ENCODE measurements at places on chromosomes 2 and 18.

DNA sequence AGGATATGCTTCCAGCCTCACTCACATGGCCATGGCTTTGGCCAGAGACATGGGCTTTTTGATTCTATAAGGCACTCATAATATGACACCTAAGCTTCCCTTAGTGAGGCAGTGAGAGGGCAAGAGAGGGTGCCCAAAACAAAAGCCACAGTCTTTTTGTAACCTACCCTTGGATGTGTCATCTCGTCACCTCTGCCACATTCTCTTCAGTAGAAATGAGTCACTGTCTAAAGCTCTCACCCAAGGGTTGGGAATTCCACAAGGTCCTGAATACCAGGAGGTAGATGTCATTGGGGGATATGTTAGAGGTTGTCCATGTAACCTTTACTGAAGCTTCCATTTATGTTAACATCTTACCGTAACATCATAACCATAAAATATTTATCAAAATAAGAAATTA, 108.4 kb downstream of the ALMS1 start:
- DNase-seq: peak; percentile 10

- DNase-seq: no peak
These were observed 23.0 kb downstream of the VPS4B start for GRCh38 chr18:63399300-63399699.

- DNase-seq: peak; percentile 4
These were observed 101.7 kb upstream of the TFCP2L1 start for GRCh38 chr2:121386707-121387106.

DNA sequence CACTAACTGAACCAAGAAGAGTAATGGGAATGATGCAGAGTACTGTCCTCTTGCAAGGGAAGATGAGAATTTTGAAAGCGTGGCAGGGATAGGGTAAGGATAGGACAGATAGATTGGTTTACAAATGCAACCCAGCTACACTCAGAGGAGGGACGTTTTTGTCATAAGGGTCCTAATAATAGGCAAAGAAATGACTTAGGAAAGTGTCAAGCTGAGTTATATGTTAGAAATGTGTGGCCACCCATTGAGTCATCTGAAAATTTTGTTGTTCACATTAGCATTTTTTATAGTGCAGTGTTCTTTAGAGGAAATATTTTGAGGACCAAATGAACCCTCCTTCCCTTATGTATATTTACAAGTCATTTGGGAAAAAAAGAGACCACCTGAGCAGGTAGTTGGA, 137.5 kb downstream of the PHLPP1 start:
- DNase-seq: no peak

DNA sequence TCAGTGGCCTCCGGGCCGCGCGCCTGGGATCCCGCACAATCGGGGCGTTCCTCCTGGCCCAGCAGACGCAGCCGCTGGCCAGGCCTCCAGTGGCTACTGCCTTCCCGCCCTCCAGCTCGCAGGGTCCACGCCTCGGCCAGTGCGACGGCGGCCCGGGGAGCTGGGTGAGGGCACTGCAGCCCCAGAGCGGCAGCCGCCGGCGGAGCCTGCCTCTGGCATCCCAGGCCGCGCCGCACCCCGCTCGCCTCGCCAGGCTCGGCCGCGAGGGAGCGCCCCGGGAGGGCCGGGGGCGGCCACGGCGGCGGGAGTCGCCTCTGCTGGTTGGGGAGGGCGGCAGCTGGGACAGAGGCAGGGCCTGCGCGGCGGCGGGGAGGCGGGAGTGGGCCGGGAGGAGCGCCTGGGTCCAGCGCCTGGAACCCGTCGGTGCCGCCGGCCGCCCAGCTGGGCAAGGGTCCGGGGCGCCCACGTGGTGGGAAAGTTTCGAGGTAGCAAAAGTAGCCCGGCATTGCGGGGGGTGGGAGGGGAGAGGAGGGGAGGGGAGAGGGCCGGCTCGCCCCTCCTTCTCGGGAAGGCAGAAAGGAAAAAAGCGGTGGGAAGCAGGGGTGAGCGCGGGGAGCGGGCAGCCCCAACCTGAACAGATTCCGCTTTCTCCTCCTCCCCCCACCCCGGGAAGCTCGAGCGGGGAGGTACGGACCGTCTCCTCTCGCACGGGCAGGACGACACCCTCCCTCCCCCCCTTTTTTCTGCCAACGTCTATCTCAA, 1.5 kb upstream of the INHBB start:
- DNase-seq: no peak

DNA sequence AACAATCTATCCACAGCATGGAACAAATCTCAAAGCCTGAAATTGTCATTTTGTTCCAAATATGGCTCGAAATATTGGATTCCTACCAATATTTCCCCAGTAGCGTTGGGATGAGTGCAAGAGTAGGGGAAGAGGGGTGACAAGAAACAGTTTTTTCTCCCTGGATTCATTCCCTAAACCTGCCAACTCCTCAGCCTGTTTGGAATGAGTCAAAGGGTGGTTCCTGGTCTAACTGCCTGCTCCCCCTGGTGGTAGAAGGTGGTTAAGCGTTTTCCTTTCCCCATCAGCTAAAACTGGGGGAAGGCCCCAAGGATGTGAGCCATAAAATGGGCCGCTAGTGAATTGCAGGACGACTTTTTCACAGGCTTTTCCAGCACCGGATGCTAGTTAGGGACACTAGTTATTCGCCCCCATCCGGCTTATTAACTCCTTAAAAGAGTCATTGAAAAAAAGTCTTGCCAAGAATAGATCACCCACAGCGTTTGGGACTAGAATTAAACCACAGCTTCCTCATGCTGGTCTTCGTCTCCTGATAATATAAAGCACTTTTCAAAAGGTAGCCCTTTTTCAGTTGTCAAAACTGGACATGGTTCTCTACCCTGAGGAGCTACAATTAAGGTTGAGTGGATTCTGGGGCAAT, 72.5 kb downstream of the DHRS9 start:
- DNase-seq: peak; percentile 66

GRCh38 chr18:8706791-8707555, 1.6 kb downstream of the MTCL1 start:
- no peak for DNase-seq

DNA sequence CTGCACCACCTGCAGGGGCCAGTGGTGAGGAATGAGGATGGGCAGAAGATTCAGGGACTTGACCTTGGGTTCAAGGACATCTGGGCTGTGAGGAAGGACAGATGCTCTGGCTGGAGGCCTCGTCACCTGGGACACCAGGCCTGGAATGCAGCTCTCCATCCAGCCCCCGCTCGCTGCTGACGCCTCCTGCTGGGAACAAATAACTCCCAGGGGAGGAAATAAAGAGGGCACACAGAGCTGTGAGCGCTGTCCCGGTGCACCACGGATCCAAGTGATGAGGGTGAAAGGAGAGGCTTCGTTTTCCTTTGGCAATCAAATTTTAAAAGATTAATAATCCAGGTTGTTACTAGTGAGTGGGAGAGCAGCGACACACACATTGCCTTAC, 368.0 kb upstream of the MYT1L start:
- DNase-seq: no peak

DNA sequence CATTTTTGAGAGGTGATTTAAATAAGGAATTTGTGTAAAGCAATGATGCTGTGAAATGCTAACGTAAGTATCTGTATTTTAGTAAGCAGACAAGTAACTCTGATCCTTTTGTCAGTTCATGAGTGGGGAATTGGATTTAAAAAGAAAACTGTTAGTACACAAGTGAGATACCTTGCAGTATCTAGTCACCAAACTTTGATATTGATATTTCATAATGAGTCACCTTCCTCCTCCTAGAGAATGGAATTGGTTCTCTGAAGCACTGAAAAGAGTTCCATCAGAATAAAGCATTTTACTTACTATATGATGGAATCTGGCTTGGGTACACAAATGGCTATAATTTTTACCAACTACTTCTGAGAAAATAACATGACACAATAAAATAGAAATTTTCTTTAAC, 232.2 kb downstream of the ZNF804A start:
- no peak for DNase-seq

- DNase-seq: no peak
These were observed 11.6 kb downstream of the PDE6D start for GRCh38 chr2:231769170-231770136.

GRCh38 chr2:154740361-154740760, 41.9 kb downstream of the KCNJ3 start:
- no peak for DNase-seq

DNA sequence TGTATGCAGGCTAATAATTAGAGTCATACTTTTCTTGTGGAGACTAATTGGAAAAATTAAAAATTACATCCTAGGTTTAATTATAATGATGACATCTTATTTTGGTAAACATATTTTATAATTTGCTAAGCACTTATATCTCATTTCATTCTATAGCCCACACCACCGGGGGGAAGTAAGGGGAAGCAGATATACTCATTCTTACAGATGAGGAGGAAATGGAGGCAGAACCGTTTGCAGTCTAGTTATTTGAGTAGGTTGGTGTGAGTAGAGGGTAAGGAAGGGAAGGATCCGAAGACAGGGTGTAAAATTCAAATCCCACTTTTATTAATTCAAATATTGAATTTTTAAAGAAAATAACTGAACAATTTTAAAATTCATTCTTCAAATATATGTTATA, 3.7 kb downstream of the ITGAV start:
- DNase-seq: no peak

GRCh38 chr2:98357849-98358248, 11.6 kb downstream of the CNGA3 start:
- DNase-seq: no peak

GRCh38 chr2:218517434-218518206, 50.5 kb downstream of the USP37 start:
- DNase-seq: peak; percentile 59

DNA sequence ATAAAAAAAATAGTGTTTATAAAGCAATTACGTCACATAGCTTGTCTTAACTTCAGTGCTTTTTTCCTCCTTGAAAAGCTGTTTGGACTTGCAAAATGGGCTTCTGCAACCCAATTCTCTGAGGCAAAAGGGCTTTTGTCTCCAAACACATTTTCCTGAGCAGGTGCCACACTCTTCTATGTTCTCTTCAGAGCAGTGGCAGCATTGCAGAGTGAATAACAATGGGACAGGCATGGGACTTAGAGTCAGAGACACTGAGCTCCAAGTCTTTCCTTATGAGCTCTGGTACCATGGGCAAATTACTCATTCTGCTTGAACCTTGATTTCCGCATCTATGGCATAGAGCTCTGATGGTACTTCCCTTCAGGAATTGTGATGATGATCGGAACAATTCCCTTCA, 149.0 kb downstream of the ARL6IP6 start:
- DNase-seq: no peak

- no peak for DNase-seq
These were observed 23.2 kb downstream of the MAP4K4 start for GRCh38 chr2:101720732-101721131.

- no peak for DNase-seq
These were observed 158.3 kb downstream of the CERS6 start for GRCh38 chr2:168614172-168615018.

DNA sequence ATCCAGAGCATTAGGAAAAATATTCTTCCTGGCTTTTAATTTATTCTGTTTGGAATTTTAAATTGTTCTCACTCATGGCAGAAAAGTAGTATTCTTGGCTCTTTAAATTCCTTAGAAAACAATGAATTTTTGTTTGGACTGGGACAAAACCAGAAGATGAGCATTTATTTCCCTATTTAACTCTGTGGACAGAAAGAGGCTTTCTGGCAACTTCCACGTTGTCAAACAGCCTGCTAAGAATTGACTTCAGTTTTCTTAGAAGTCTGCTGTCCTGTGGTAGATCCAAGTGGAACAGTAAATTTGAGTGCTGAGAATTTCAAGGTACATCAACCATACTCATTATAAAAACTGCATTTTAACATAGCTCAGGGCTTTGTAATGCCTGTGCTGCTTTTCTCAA, 83.8 kb downstream of the MGAT5 start:
- no peak for DNase-seq

DNA sequence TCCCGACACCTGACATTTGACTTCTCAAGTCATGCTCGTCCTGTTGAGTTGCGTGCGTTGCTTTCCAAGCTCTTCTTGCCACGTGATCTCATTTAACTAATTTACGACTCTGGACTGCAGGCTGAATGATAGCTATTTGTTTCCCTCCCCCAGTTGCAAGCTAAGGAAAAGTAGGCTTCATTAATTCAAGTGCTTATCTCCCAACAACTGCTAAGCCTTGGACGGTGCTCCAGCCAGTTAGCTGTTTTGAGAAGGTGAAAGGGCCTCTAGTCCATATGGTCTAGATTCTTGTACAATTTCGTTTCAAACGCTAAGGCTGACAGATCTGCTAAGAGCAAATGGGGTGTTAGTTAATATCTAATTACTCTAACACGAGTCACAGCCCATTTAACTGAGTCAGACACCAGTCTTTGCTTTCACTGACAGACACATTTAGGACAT, 21.1 kb downstream of the GPR45 start:
- DNase-seq: no peak

- DNase-seq: no peak
These were observed 18.8 kb upstream of the RBM45 start for GRCh38 chr2:178093471-178093870.

- no peak for DNase-seq
These were observed 2.0 kb downstream of the SLC14A2 start for GRCh38 chr18:45617284-45617683.

DNA sequence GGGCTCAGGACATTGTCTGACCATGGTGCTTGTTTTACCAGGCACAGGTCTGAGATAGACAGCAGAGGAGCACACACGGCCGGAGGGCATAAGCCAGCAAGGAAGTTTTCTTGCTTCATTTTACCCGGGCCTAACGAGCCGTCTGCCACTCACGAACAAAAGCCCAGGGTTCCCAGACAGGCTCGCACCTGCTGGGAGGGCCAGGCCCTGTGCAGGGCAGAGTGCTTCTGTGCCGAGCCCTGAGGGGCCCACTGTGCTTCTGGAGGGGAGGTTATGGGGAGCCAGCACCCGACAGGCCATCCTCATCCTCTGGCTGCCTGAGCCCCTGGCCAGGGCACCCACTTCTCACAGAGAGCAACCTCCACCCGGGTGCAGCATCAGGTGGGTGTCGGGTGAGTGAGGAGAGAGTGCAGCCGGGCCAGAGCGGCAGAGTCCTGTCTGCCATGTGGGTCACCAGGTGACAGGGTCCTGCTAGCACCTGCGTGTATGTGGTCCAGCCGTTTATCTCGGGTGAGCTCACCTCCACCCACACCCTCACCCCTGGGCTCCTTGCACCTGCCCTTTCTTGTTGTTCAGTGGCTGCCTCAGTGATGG, 297.9 kb downstream of the NDUFA10 start:
- DNase-seq: no peak

- DNase-seq: no peak
These were observed 156.1 kb downstream of the BAZ2B start for GRCh38 chr2:159460227-159460626.

- DNase-seq: no peak
These were observed 50.0 kb upstream of the ACYP2 start for GRCh38 chr2:54065411-54065810.

- DNase-seq: no peak
These were observed 889.9 kb upstream of the CHAC2 start for GRCh38 chr2:52877703-52878102.

- no peak for DNase-seq
These were observed 324.7 kb downstream of the NRXN1 start for GRCh38 chr2:50707196-50707595.

- no peak for DNase-seq
These were observed 319.6 kb downstream of the PTH2R start for GRCh38 chr2:208726242-208726641.

Measured in activated CD4-positive, alpha-beta T cell treated with anti-CD3 and anti-CD28 coated beads, Interleukin-10, Interleukin-2, amounts not matched to agents 100 ng/mL and 50 ng/mL, durations not matched to agents 16 hours and 8 hours (primary cell).